CD4-positive, alpha-beta T cell treated with Interleukin-17A for 4 hours (primary cell): ENCODE measurements at places on chromosomes 16 and 17.

DNA sequence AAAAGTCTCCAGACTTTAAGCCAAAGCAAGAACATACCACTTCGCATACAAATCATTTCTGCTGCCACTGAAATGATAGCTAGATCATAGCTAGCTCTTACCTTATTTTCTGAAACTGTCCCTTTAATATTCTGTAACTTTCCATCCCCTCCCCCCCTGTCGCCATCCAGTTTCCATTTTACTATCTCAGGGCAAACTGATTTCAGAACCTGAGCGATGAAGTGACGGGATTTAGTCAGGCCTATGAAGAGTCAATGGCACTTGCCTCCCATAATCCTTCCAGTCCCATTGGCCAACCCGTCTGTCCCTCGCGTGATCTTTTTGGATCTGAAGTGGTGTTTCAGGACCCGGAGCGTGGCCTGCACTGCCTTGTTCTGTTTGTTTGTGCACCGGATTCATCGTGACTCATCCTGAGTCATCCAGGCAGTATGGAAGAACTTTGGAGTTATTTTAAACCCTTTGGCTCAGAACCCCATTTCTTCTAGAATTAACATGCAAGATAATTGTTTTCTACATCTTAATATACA is 199.8 kb upstream of the CHMP6 start:
- peak; percentile 71 for DNase-seq

DNA sequence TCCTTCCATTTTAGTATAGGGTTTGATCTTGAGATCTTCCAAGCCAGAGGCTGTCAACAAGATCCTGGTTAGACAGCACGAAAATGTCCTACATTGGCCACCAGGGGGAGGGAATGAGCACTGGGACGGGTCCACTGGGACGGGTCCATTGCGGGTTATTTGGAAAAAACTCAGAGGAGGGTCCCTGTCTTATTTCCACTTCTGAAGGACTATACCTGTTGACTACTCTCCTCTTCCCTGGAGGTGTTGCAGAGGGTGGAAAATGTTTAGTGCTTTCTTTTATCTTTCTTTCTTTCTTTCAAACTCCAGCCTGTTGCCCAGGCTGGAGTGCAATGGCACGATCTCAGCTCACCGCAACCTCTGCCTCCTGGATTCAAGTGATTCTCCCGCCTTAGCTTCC is 2.5 kb downstream of the TTLL6 start:
- DNase-seq: peak; percentile 77

- no peak for DNase-seq
These were observed 45.8 kb upstream of the LGALS9 start for GRCh38 chr17:27585153-27585681.

- no peak for DNase-seq
These were observed 112.4 kb upstream of the IRX3 start for GRCh38 chr16:54398986-54399385.

- DNase-seq: no peak
These were observed 69.7 kb downstream of the TANC2 start for GRCh38 chr17:63035695-63036094.

- no peak for DNase-seq
These were observed 3.1 kb upstream of the C17orf58 start for GRCh38 chr17:67999291-67999911.

- DNase-seq: no peak
These were observed 1.6 kb downstream of the TOX3 start for GRCh38 chr16:52545222-52545897.

GRCh38 chr17:41331606-41332005 is 16.1 kb upstream of the KRTAP17-1 start:
- DNase-seq: no peak

- DNase-seq: no peak
These were observed 309.5 kb upstream of the PMFBP1 start for GRCh38 chr16:72481419-72481818.

DNA sequence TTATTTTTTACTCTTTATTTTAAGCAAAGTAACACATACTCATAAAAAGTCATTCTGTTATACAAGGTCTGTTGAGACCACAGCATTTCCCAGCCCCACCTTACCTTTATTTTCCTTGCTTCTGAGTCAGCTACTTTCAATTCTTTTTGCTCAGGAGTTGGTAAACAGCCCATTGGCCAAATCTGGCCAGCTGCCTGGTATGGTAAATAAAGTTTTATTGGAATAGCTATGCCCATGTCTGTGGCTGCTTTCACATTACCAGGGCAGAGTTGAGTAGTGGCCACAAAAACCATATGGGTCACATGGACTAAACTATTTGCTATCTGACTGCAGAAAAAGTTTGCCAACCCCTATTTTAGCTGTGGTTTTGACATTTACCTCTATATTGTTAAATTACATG is 3.4 kb upstream of the NSRP1 start:
- no peak for DNase-seq

GRCh38 chr16:48194828-48195556 is 39.2 kb upstream of the ABCC12 start:
- DNase-seq: no peak

GRCh38 chr17:19900809-19901208 is 33.1 kb upstream of the ULK2 start:
- no peak for DNase-seq

GRCh38 chr16:54341892-54342776 is 55.5 kb upstream of the IRX3 start:
- DNase-seq: no peak

GRCh38 chr17:16013943-16014407 is 14.4 kb downstream of the TTC19 start:
- DNase-seq: no peak

DNA sequence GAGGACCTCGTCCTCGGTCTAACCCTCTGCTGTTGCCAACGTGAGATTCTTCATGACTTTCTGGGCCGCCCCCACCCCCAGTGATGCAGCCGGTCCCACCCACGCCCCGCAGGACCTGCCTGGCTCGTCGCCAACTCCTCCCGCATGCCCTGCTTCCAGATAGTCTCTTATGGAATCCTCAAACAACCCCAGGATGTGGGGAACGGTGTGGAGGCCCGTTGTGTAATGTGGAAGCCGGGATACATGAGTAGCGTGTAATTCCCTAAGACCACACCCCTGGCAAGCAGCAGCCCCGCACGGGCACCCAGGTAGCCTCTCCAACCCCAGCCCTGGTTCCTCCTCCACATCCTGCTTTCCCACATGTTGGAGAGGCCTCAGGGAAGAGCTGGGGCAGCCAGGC is 275.9 kb downstream of the C16orf95 start:
- no peak for DNase-seq

DNA sequence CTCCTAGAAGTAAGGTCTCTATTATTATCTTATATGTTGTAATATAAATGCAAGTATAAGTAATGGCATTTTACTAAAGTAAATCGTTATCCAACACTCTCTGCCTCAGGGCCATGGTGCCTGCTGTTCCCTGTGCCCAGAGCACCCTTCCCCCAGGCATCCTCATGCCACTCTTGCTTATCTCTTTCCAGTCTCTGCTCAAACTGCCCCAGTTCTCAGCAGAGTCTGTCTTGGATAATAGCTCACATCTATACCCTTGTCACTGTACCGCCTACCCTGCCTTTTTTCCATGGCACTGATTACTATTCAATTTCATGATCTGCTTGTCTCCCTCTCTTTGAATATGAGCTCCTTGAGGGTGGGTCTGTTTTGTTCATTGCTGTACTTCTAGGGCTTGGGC is 31.7 kb downstream of the CDH1 start:
- DNase-seq: no peak

- no peak for DNase-seq
These were observed 67.1 kb downstream of the PRKCB start for GRCh38 chr16:23902748-23903414.

GRCh38 chr17:72430611-72431432 is 310.0 kb downstream of the SOX9 start:
- DNase-seq: no peak

- DNase-seq: no peak
These were observed at the start of gene MMP25 for GRCh38 chr16:3045758-3046640. TSS of gene MMP25 (plus strand) at chr16:3046561. CDS start at chr16:3046918, 357 bp downstream.

DNA sequence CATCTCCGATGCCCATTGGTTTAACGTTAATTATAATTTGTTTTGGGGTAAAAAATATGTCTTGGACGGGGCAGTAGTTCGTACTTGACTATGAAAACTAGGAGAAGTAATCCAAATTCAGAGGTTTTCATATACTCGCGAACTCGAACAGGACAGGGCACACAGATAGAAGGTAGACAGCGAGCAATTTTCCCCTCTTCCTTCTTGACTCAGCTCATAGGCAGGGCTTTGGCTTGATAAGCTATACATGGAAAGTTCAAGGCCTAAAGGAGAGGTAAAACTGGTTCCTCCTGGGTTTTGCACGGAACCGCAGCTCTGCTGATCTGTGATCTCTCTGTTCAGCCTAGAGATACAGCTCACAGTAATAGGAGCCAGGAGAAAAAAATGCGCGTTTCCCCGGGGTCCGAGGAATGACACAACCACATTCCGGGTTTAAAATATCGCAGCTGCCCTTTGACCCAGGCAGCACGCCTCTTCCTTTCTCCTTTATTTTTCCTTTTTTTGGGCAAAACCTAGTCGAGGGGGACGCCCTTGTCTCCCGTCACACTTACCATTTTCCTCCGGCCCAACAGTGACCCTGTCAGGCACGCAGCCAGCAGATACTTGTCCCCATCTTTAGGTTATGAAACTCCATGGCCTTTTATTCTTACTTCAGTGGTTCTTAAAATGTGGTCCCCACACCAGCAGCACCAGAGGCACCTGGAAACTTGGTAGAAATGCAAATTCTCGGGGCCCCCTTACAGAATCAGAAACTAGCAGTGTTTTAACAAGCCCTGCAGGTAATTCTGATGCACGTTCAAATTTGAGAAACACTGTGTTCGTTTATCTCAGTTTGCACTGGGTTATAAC is 1.7 kb upstream of the LASP1 start:
- peak; percentile 30 for DNase-seq

DNA sequence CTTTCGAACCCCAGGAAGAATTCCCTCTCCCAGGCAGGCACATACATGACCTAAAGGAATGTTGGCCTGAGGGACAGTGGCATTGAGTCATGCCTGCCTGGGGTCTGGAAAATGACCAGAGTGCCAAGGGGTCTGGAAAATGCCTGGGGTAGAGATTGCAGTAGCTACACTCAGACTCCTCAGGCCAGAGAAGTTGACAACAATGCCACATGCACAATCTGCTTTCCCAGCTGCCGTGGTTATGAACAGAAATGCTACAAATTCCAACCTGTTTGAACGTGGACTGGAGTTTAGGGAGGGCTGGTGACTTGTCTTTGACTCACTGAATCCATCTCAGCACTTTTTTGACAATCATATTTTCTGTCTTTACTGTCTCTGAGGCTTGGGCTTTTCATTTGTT is 250.0 kb downstream of the ABCC12 start:
- DNase-seq: no peak

DNA sequence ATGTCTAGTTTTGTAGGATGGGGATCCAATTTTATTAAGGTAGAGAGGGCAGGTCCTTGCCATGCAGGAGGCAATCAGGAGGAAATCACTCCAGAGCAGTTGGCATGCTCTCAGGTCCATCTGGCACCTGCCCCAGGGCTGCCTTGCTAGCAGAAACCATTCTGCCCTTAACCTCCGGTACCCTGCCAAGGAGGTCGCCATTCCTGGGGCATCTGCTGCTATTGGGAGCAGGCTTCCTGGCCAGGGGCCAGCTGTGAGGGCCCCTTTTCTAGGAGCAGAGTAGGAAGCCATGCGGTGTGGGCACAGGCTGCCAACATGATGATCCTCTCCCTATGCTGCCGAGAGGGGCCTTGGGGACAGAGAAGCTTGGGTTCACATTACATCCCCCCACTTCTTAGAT is 47.6 kb upstream of the MGAT5B start:
- no peak for DNase-seq
